Kidney glomerular epithelial cell (primary cell): ENCODE measurements at places on chromosomes 1 and 21.

DNA sequence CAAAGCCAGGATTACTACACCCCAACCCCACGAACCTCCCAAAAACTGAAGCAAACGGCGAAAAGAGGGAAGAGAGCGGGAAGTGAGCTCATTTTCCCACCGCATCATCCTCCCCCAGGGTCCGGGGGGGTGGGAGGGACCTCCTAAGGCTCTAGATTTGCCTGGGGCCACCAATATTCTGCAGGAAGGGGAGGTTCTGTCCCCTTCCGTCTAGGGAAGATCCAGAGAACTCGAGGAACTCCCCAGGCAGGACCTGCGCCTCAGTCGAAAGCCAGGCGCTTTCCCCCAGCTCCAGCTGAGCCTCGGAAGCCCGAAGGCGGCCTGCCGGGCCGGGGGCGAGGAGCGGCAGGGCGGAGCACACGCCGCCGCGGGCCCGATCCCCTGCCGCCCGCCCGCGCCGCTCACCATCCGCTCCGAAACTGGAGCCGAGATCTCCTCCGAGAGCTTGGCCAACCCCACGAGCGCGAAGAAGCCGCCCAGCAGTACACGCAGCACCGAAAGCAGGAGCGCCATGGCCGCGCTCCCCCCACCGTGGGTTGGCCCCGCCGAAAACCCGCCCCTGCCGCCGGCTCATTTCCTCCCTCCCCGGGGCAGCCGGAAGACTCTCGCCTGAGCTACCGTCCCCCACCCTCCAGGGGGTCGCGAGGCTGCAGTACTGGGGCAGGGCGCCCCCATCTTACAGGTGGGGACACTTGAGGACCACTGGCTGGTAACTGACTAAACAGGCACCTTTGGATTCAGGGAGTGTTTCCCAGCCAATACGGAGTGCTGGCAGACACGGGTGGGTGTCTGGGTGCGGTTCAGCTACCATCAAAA is at the start of gene TMEM35B:
TSS of gene TMEM35B (minus strand) at position 555 of the 816 bp plus-strand sequence. CDS start at position 513, 42 bp downstream.
- peak; percentile 52 for DNase-seq

DNA sequence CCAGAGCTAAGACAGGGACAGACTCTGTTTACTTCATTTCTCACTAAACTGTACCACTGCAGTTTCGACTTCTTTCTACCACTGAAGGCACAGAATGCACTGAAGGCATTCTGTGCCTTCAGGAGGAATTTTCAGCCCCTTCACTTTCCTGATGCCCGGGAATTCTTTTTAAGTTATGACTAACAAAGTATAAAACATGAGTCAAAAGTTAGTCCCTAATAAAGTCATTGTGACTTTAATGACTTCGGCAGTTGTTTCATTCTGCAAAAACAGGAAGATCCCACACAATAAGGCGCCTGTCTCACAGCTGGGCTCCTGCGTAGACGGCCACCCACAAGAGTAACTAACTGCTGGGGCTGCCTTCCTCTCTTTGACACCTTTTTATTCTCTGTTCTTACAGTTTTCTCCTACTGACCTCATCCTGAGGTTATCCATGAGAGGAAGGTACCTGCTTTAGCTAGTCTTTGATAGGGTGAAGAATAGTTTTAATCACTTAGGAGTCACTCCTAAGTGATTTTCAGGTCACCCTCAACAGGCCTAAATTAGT is 183.9 kb upstream of the SGIP1 start:
- peak; percentile 39 for DNase-seq

DNA sequence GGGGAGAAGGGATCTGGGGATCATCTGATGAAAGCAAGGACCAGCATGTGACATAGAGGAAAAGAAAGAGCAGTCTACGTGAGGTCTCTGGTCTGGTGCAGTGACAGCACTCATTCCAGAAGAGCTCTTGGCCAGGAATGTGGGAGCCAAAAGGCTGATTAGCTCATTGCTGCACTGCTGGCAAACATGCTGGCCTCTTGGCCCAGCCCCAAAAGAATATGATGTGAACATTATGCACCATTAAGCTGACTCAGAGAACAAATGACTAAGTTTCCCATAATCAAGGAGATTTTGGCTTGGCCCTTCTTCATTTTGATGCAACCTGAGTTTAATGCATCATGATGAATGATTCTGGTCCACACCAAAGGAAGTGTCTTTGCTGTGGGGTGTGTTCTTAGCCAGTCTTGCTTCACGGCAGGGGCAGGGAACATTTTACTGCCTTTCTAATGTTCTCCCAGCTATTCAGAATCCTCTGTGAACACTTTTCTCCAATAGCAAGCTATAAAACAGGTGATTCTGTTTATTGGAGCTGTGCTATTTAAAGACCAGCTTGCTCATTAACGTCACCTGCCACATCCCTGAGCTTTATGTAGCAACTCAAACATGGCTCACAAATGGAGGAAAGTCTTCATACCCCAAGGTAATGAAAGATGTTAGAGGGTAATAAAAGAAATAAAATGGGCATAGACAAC is 55.1 kb downstream of the PCBP3 start:
- no peak for DNase-seq

DNA sequence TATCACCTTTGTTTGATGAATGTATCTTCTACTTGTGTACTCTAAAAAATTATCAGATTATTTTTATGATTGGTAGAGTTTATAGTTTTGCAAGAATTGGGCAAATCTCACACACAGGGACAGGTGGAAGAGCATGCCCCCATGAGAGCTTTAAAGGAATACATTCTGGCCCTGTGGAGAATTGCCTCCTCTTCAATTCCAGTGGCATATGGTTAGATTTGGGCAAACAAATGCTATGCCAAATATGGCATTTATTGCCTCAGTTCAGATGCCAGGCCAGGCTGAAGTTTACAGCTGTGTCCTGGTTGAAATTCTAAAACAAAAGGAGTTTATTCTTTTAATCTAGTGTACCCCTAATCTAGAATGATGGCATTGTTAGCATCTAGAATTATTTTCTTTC is 162.4 kb upstream of the CACYBP start:
- no peak for DNase-seq

DNA sequence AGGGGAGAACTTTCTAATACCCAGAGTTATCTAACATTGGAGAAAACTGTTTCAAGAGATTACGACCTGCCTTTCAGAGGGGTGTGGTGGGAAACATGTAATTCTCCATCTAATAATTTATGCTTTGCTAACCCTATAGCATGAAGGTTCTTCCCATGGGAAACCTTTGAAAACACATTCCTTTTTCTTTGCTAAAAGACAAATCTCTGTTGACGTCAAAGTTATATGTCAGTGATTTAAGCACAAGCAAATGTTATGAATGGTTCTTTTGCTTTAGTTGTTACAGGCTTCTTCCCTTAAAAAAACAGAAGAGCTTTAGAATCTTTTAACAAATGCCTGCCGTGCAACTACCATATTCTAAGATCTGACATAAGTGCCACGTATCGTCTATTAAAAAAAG is 19.2 kb downstream of the FMO2 start:
- no peak for DNase-seq

DNA sequence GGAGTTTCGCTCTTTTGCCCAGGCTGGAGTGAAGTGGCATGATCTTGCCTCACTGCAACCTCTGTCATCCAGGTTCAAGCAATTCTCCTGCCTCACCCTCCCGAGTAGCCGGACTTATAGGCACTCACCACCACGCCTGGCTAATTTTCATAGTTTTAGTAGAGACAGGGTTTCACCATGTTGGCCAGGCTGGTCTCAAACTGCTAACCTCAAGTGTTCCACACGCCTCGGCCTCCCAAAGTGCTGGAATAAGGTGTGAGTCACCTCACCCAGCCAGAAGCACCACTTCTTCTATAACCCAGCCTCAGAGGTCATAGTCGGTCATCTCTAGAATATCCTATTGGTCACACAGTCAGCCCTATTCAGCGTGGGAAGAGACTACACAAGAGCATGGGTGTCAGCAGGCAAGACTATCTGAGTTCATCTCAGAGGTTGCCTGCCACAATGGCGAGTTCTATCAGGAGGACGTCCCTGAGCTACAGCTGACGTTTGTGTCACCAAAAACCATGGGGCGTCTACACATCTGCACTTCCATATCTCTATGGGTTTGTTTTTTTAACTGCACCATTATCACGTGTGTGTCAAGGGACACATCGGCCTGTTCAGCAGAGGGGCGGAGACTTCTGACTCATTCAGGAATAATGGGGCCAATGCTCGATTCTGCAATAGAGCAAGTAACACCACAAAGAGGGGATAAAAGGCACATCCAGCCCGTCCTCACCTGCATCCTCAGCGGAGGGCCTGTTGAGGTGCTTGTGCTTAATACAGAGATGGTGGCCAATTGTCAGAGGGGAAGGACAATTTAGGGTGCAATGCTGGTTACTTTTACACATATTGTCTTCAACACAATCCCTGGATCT is 256.3 kb upstream of the IRF2BP2 start:
- no peak for DNase-seq

DNA sequence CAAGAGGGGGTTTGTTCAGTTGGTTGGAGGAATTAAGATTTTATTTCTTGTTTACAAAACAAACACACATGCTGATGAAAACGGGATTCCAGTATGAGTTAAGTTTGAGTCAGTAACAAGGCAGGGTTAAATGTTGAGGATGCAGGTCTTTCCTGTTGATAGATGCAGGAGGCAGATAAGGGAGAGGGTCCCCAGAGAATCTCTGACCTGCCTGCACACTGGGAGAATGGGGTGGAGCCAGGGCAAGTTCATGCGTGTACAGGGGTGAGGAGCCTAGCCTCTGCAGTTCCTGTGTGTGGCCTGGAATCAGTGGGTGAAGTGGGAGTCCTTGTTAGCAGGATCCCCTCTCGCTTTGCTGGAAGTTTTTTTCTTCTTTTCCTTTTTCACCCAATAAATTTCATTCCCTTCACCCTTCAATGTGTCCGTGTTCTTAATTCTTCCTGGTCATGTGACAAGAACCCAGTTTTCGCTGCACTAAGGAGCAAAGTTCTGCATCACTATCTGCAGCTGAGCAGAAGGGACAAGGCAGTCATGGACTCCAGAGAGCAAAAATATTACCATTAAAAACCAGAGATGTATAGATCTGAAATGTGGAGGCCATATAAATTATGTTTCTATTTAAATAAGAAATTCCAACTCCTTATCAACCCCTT is 69.9 kb upstream of the MARK1 start:
- DNase-seq: no peak

- DNase-seq: no peak
These were observed 6.5 kb downstream of the RIMS3 start for GRCh38 chr1:40658751-40659648.

- no peak for DNase-seq
These were observed 24.2 kb downstream of the HSPA13 start for GRCh38 chr21:14358775-14359174.

GRCh38 chr1:87329051-87329525 is 408 bp downstream of the LMO4 start:
- DNase-seq: no peak

DNA sequence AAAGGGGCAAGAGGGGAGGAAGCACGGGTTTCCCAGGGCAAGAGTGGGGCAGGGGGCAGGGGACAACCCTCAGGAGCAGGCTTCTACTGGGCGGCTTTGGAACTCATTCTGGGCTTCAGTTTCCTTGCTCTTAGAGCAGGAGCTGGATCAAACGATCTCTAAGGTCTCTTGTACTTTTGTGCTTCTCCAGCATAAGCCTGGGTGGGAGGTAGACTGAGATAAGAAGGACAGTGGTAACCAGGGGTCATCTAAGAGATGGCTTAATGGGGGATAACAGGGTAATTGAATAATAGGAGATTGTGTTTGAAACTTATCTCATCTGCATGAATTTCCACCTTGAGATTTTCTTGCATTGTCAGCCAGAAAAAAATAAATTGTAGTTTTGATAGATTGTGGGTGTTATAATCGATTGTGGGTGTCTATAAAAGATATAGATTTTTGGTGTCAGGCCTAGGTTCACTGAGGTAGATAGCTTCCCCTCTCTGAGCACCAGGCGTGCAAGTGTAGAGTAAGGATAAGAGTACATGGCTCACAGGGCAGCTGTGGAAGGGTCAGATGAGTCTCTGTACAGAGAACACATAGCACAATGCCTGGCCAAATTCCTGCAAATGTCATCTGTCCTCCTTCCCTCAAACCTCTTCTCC is 68.0 kb downstream of the CD58 start:
- no peak for DNase-seq

GRCh38 chr1:150484861-150485260 is 2.4 kb upstream of the TARS2 start:
- peak; percentile 18 for DNase-seq

DNA sequence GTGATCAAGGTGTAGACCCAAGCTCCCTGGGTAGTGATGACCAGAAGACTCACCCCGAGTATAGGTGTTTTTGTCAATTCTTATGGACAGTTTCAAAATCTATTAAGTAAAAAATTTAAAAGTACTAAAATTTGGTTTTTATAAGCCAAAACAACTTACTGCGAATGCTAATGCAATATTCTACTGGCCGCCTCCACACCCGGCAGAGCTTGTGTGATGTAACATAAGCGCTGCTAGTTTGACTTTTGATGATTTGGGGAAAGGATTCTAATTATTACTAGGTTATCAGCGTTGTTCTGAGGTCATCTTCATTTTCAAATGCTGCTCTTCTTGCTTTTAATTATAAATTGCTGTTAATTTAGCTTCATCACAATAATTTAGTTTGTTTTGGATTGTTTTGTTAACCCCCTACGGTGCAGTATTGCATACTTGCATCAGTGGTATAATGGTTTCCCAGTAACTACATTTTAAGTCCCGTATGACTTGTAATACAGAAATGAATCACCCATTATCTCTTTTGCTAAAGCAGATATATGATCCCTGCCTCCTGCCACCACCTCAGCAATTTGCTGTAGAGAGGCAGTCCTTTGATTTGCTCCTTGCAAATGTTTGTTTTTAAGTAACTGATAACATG is 178.0 kb downstream of the SDCCAG8 start:
- DNase-seq: no peak

DNA sequence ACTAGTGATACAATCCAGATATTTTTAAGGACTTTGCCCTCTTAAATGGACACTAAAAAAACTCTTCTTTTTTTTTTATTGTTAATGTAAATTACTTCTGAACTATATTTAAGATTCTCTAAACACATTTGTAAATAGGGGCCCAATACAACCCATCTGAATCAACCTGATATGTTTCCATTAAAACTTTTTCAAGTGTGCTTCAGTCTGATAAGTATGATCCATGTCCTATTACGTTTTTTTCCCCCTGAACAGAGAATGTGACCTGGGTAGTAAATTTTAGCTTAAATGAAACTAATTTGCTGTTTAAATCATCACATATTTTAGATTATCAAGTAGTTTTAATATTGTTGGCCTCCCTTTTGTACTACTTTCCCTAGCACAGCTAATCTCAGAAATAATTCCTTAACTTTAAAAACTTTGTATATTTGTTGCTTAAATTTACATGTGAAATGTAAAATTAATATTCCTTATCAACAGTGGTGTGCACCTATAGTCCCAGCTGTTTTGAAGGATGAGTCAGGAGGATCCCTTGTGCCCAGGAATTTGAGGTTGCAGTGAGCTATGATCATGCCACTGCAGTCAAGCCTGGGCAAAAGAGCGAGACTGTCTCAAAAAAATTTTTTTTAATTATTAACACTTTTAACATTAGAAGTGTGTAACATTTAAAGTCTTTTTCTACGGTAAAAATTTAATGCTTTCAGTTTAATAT is 3.0 kb upstream of the PKN2 start:
- DNase-seq: no peak

- DNase-seq: peak; percentile 73
These were observed 1.4 kb downstream of the UCK2 start for GRCh38 chr1:165828669-165829329.
